Fibroblast of skin of abdomen (primary cell): ENCODE measurements at places on chromosomes 3 and 15.

GRCh38 chr3:77746048-77746447 is 706.1 kb downstream of the ROBO2 start:
- no peak for DNase-seq

DNA sequence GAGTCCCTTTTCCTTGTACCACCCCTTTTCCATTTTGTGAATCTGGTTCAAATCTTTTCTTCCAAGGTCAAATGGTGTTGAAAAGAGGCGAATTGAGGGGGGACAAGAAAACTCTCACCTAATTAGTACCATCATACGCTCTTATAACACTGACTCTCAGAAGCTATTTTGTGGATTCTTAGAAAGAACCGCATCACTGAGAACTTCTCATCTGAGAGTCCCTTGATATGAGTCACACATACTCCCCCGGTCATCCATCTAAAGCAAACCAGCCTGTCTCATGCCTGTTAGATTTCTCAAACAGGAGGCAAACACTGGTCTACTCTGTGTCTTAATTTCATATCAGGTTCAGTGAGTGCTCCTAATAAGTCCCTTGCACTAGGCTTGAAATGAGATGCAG is 76.5 kb upstream of the SPRED1 start:
- peak; percentile 87 for DNase-seq

GRCh38 chr3:167491621-167492020 is 17.8 kb upstream of the SERPINI2 start:
- DNase-seq = no peak

DNA sequence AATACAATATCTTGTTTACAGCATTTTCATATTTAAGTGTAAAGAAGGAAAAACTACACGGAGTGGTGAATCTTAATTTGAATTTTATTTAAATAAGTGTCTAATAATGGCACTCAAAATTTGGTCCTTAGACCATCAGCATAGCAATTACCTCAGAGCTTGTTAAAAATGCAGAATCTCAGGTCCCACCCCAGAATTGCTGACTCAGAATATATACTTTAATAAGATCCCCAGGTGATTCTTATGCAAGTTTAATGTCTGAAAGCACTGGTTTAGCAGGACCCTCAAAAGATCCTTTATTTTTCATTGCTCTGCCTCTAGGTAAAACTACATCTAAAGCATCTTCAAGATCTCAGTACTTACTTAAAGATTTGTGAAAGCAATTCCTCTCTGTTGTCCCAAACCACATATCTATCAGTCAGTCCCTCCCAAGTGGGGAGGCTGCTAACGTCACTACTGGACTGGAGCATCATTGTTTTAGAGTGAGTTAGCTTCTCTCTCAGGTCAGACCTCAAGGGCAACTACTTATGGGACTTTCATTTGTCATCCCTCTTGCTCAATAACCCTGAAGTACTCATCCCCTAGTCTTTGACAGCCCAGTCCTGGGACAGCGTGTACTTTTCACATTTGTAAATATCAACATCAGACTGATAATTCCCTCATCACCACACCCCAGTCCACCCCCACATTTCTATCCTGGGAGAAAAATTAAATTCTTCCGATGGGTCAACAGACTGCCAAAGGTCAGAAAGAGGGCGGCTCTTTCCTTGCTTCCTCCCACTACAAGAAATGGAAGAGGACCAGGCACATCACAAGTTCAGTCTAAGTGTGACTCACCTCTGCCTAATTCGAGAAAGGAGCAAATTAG is 76.7 kb downstream of the CBLB start:
- DNase-seq = peak; percentile 92

DNA sequence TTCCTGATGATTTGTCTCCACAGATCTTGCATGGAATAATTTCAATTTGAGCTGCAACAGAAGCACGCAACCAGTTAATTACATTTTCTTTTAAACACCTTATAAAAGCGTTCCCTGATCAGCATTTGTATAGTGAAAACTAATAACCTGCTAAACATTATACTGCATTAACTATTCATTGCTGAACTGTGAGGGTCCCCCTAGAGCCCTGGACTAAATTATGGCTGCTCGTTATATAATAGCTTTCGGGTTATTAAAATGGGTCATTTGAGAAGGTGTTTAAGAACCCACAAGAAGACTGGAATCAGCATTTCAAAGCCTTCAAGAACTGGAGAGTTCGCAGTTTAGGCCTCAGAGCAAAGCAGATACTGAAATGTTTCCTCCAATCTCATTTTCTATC is 52.9 kb upstream of the ICE2 start:
- DNase-seq = no peak

GRCh38 chr3:187044206-187044605 is 95.1 kb downstream of the RPL39L start:
- peak; percentile 28 for DNase-seq

DNA sequence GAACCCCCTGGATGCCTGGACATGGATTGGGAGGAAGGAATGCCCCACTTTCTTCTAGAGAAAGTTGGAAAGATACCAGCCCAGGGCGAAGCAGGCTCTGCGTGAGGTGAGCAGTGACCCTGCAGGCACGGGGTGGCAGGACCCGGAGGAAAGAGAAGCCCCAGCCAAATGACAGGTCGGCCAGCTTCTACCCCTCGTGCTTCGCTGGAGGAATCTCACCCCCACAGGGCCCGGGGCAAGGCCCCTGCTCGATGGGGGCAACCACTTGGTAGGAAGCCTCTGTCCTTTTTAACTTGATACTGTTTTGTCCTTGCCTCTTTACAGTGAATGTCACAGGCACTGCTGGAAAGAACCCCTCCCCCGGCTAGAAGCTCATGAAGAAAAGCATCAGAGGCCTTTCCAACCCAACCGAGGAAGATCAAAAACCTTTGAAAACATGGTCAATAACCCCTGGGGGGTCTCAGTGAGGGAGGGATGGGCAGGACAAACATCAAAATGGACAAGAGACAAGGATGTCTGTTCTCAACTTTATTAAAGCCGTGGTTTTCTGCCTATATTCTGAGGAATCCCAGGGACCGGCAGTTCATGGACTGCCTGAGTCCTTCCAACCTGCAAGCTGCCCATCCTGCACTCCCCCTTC is 54.4 kb downstream of the SH3BP5 start:
- DNase-seq = no peak

GRCh38 chr15:99099661-99100060 is 5.2 kb upstream of the SYNM start:
- DNase-seq = no peak
